Activated CD4-positive, alpha-beta T cell treated with anti-CD3 and anti-CD28 coated beads, Interleukin-2, amount 50 U/mL, for 24 hours (primary cell): ENCODE measurements at places on chromosomes 2 and 18.
A peak's percentile ranks its signal among the peaks of the same experiment; 100 is the strongest.

DNA sequence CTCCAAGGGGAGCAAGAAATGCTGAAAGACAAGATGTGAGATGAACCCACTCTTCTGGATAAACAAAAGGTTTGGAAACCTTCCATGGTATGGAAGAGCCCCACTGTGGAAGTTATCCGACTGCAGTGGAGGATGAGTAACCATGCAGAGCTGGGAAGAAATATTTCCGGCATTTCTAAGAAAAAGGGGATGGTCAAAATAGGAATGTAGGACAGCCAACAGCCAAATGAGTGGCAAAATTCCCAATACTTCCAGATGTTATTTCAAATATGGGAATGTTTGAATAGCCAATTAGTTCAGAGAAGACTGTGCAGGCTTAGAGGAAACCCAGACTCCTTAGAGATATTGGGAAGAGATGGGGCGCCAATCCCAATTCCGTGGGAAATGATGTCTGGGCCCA lies 246.8 kb downstream of the RAD51AP2 start:
- DNase-seq = no peak

- DNase-seq = peak; percentile 8
Measured at GRCh38 chr2:189580241-189580651, 340 bp downstream of the SLC40A1 start.

DNA sequence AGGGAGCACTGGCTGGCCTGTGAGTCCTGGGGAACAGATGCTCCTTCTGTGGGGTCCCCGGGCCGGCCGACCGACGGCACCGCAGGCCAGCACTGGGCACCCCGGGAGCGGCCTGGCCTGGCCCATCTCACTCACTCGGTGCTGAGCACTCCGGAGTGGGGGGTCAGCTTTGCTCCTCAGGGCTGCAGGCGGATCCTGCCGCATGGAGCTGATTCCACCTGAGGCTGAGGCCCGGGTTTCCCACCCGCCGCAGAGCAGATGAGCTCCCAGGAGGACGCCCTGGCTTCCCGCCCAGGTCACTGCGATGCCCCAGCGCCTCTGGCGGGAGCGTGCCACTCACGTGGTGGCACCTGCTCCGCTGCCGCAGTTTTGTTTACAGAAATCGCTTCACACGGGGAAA lies 418.6 kb downstream of the GALR1 start:
- no peak for DNase-seq

DNA sequence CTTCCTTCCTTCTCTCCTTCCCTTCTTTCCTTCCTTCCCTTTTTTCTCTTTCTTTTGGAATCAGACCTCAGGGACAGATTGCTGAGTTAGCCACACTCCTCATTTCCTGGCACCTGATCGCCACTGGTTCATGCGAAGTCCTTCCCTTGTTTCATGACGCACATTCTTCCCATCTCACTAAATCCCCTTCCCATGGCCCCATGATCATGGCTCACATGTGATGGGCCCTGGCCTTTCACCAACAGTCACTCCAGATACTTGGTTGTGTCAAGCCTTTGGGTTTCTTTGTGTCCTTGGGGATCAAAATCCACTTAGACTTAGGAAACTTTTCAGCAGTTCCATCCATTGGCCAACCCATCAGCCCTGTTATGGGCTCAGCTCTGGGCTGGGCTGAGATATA lies 23.8 kb upstream of the ASPRV1 start:
- no peak for DNase-seq

GRCh38 chr2:70664525-70664924 lies 103.5 kb downstream of the ADD2 start:
- DNase-seq = no peak
